ENCODE measurements at places on chromosomes 7 and 10. TPM values are rescaled to one million over a fixed set of nuclear protein-coding genes. Genes with fewer than 3 reads are reported as not detected.

KNDC1 gene
- 0.13 TPM for total RNA-seq

CACNA2D1 gene
- 113 TPM for total RNA-seq

SPDYE2 gene
- total RNA-seq = not detected

LFNG gene
- total RNA-seq = 6.8 TPM

- no peak overlapping the region for H3K4me3 ChIP-seq
- H3K27ac ChIP-seq = no peak overlapping the region
- H3K4me1 ChIP-seq = no peaks in the 10 kb centered on the region
- H3K27me3 ChIP-seq = no peaks in the 10 kb centered on the region
These were observed 263.1 kb upstream of the CXCL12 start for GRCh38 chr10:44647877-44648542.

- no peak for DNase-seq
- H3K27me3 ChIP-seq = no peaks in the 10 kb centered on the region
- no peaks in the 10 kb centered on the region for H3K4me1 ChIP-seq
- H3K36me3 ChIP-seq = no peaks in the 10 kb centered on the region
These were observed 53.1 kb upstream of the COL13A1 start for GRCh38 chr10:69748621-69749020.

DNA sequence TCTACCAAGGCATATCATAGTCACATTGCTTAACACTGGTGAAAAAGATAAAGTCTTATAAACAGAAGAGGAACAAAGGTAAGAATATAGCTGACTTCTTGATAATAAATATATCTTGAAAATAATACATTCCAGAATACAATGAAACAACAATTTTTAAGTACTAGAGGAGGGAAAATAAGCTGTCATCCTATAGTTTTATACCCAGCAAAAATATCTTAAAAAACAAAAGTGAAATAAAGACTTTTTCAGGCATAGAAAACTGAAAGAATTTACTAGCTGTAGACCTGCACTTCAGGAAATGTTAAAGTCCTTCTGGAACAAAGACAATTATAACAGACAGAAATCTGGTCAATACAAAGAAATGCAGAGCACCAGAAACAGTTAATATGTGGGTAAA is 21.4 kb upstream of the MACROH2A2 start:
- no peaks in the 10 kb centered on the region for H3K27me3 ChIP-seq
- no peaks in the 10 kb centered on the region for H3K4me1 ChIP-seq
- no peak overlapping the region for H3K4me3 ChIP-seq
- H3K36me3 ChIP-seq = no peaks in the 10 kb centered on the region
- no peak overlapping the region for H3K27ac ChIP-seq
- no peak for DNase-seq

DNA sequence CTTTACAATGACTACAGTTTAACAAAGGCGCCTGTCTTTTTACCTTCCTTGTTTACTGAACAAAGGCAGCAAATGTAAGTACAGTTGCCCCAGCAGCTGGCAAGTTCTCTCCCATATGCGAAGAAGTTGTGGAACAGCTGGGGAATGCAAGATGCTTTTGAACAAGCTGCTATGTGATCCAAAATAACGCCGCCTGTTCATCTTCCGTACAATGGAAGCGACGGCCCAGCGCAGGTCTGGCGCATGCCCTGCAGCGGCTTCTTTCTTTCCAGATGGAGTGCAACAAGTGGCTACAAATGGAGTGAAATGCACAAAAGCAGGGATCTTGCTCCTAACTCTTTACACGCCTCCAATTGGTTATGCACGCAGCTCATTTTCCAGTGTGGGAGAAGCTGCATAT is 97.0 kb upstream of the SVIL start:
- no peaks in the 10 kb centered on the region for H3K27me3 ChIP-seq
- H3K4me1 ChIP-seq = peaks cover 35% of the 10 kb centered on the region
- H3K36me3 ChIP-seq = no peaks in the 10 kb centered on the region
- peak overlapping the region; percentile 10 for H3K4me3 ChIP-seq

DNA sequence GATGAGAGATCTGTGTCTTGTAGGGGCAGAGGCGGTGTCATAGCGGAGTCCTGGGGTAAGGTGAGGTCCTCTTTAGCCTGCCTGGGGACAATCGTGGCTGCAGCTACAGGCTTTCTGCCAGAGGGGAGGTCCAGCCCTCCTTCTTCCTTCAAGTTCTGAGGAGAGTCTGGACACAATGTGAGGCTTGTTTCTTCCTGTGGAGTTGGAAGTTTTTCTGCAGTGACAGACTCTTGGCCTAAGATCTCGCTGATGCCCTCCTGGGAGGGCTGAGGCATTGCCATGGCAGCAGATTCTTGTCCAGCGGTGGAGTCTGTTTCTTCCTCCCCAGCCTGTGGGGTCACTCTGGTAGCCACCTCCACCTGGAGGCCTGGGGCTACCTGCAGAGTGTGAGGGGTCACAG is 4.4 kb downstream of the NACAD start:
- DNase-seq = no peak
- no peaks in the 10 kb centered on the region for H3K27me3 ChIP-seq
- no peaks in the 10 kb centered on the region for H3K4me1 ChIP-seq
- H3K4me3 ChIP-seq = no peak overlapping the region
- no peaks in the 10 kb centered on the region for H3K36me3 ChIP-seq

- H3K4me1 ChIP-seq = no peaks in the 10 kb centered on the region
- no peak for DNase-seq
- no peaks in the 10 kb centered on the region for H3K27me3 ChIP-seq
- no peak overlapping the region for H3K27ac ChIP-seq
- H3K36me3 ChIP-seq = no peaks in the 10 kb centered on the region
These were observed 95.8 kb downstream of the PARP12 start for GRCh38 chr7:139966949-139967348.

GRCh38 chr10:92753865-92754264 is 64.1 kb downstream of the HHEX start:
- DNase-seq = no peak
- no peak overlapping the region for H3K4me3 ChIP-seq
- H3K27ac ChIP-seq = no peak overlapping the region
- H3K27me3 ChIP-seq = no peaks in the 10 kb centered on the region
- H3K36me3 ChIP-seq = no peaks in the 10 kb centered on the region

DNA sequence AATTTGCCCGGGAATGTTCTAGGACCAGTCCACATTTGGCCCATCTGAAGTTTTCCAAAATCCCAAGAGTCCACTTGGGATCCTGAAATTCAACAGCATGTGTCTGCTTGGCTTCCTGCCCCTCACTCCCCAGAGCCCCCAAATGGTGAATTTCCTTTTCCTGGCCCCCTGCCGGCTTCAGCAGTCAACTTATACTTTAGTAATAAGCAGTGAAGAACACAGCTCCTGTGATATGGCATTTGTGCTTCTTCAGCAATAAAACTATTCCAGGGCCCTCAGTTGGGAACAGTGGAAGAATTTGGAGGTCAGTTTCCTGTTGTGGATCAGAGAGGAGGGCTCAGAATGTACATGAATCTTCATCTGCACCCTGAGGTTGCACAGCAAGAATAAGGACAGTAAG is 51.1 kb downstream of the PRF1 start:
- no peaks in the 10 kb centered on the region for H3K4me1 ChIP-seq
- DNase-seq = no peak
- no peak overlapping the region for H3K4me3 ChIP-seq
- no peak overlapping the region for H3K27ac ChIP-seq
- H3K27me3 ChIP-seq = no peaks in the 10 kb centered on the region
